ENCODE measurements at places on chromosomes 2 and 18. TPM values are rescaled to one million over a fixed set of nuclear protein-coding genes. Genes with fewer than 3 reads are reported as not detected.

ATOH8 gene
- not detected for polyA plus RNA-seq

DNA sequence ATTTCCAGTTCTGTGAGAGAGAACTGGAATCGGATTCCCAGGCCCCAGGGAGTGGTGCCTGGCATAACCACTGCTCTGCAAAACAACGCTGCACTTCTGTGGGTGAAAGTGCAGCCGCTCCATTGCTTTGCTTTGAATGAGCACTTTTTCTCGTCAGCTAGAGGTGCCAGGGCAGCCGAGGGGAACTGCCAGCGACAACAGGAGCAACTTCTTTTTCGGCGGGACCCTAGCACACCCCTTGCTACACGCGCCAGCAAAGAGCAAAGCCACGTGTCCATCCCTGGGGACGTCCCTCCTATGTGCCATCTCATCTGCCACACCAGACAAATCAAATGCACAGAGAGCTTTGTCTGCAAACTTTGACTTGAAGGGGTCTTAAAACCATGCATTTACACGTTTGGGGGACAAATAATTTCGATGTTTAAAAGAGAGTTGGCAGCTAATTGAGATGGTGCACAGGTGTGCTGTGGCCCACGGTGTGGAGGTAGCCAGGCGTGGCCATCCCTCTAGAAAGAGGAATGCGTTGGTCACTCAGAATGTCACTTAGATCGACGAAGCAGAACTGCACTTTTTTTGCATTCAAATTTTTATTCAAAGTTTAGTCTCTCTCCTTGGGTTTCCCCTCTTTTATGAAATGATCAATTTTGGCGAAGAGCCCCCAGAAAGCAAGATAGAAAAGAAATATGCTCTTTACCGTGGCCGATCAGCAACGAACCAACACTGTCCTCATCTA, 151.8 kb downstream of the MBP start:
- no peak for DNase-seq

DNA sequence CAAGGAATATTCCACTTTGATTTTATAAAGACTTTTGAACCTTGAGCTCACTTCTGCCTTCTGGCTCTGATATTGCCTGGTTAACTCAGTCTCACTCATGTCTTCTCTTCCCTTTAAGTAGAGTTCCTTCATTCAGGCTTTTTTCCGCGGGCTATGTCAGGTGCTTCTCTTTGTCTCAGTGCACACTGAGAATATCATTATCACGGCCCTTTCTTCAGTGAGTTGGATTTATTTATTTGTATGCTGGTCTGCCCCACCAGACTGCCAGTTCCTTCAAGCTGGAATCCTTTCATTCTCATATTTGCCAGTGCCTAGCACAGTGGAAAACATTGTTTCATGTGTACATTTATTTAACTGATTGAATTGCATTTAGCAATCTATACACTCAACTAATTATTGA, 136.5 kb downstream of the DOK6 start:
- no peak for DNase-seq

DNA sequence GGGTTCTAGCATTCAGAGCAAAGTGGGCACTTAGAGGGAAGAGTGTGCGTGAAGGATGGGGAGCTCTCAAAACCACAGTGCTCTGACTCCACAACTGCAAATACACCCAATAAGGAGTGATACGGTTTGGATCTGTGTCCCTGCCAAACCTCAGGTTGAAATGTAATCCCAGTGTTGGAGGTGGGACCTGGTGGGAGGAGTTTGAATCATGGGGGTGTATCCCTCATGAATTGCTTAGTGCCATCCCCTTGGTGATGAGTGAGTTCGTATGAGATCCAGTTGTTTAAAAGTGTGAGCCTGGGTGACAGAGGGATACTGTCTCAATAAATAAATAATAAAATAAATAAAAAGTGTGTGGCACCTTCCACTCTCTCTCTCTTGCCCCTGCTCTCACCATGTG, 50.3 kb upstream of the CCDC85A start:
- no peak for DNase-seq

ELOA2 gene
- polyA plus RNA-seq: not detected

DNA sequence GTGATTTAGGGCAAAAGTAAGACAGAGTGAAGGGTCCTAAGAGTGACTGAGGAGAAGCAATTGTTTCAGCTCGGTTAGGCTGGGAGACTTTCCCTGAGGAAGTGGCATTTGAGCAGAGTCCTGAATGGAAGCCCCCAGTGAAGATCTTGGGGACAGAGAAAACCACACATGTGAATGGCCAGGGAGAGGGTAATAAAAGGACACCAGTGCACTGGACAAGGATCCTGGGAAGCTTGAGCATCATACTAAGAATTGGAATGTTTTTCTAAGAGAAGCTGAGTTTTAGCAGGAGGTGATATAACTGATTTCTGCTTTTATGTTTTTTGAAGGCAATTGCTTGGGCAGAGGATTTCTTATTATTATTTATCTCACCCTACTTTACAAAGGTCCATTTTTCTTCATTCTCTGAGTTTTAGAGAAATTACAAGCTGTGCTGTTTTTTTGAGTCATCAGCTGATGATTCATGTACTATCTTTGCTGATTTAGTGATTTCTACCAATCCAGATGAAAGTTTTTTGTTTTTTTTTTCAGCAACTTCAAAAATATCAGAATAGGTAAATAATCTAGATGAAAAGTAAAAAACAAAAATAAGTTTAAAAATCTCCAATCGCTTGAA, 43.5 kb downstream of the MFSD6 start:
- no peak for DNase-seq

GRCh38 chr2:15073664-15074063, 441.1 kb downstream of the LRATD1 start:
- peak; percentile 1 for DNase-seq

- DNase-seq: no peak
Observed at GRCh38 chr2:233331536-233331935, 22.8 kb upstream of the DGKD start.

PTMA gene
- 651 TPM for polyA plus RNA-seq

- no peak for DNase-seq
Observed at GRCh38 chr2:136107051-136108033, 10.6 kb downstream of the CXCR4 start.
